ENCODE measurements at places on chromosomes 5 and 9.

DNA sequence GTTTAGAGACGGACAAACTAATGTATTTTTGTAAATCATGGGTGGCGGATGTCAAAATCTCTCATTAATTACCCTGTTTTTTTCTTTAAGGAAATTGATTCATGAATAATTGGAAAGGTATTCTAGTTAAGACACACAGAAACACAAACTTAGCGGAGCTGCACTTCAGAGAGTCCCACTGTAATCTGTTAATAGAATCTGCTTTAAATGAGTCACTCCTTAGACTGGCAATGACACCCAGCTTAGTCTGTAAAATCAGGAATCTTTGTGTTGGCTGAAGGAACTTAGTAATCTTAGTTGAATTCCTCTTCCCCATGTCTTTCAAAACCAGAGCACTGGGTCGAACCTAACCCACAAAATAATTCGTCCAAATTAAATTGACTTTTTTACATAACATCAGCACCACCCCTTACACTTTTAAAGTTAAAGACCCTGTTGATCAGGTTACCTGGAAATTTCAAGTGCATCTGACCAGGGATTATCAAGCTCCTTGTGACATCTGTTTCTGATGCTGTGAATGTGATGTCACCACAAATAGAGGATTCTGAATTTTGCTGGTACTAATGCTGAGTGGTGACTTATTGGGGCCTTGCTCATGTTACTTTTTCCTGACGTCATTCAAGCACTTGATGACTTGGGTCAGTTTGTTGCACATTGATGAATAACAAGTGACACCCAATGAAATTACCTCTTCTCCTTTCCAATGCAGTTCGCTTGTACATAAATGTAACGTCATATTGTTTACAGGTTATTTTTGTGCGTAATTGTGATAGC is 313.6 kb downstream of the KCTD16 start:
- DNase-seq: no peak

- no peak for DNase-seq
Measured at GRCh38 chr9:91896513-91897121, 53.4 kb downstream of the ROR2 start.

DNA sequence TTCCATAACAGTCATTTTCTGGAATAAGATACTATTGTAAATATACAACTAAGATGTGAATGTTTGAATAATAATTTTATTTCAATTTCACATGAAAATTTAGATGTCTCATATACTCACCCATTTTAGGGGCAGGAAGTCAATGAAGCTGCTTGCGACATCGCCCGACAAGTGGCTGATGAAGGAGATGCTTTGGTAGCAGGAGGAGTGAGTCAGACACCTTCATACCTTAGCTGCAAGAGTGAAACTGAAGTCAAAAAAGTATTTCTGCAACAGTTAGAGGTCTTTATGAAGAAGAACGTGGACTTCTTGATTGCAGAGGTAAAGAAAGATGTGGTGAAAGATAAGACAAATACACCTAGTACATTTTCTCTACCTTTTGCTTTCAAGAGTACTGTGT is 8.6 kb downstream of the BHMT start:
- DNase-seq: no peak

- no peak for DNase-seq
Measured at GRCh38 chr9:135879237-135879601, 28.1 kb downstream of the CAMSAP1 start.

DNA sequence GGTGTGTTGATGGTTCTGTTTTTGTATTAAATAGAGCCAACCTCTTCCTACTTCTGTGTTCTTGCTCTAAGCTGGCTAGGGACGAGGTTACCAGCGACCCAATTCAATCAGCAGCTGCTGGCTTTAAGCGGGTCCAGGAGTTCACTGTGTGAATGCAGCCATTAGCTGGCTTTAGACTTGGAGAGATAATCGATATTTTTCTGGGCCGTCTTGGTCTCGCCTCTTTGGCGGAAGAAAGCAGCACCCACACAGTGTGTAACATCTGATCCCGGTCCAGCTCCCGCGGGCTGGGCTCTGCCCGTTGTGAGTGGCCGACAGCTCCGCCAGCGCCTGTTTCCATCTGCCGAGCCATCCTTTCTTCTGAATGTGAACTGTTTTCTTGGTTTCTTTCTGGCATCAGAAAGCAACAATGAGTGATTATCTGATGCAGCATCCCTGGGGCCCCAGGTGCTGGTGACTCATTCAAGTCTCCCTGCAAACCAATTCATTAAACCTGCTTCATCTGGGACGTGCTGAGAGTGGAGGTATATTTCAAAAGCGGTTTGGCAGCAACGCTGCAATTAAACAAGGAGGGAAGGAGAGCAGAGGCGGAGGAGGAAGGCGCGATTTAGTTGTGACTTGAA is 90.8 kb upstream of the IRX4 start:
- DNase-seq: no peak

- no peak for DNase-seq
Measured at GRCh38 chr9:573691-574410, 267.6 kb upstream of the DMRT1 start.

DNA sequence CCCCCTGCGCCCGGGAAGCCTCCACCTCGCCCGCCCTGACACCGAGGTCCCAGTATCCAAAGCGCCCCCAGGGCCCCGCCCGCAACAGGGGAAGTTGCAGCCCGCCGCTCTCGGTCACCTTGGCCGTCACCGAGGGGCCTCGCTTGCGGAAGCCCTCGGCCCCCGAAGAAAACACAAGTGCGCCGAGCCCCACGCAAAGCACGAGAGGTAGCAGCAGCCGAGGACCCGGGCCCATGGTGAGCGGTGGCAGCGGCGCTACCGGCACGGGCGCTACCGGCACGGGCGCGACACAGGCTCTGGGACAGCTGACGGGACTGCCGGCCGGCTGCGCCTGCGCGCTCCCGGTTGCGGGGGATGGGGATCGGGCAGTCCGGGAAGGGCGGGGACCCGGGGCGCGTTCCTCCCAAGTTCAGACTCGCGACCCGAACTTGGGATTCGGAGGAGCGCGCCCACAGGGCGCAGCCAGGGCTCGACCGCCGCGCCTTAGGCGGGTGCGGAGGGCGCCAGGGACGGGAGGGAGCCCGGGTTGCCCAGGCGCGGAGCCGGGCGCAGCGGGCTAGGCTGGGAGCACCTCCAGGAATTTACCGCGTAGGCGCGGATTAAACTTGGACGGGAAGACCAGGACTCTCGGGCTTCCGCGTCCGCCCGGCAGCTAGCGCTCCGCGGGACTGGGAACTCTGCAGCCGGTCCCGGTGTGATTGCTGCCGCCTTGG is at the start of gene PPIC:
Gene PPIC (minus strand): TSS at position 335 of the 713 bp plus-strand sequence. CDS start 100 bp downstream, at position 235.
- DNase-seq: no peak

GRCh38 chr5:73388306-73388684 is 60.3 kb downstream of the FOXD1 start:
- DNase-seq: no peak

GRCh38 chr5:135615171-135615570 is 36.4 kb upstream of the CXCL14 start:
- no peak for DNase-seq

- DNase-seq: no peak
Measured at GRCh38 chr5:141597814-141598213, 21.0 kb downstream of the DIAPH1 start.

DNA sequence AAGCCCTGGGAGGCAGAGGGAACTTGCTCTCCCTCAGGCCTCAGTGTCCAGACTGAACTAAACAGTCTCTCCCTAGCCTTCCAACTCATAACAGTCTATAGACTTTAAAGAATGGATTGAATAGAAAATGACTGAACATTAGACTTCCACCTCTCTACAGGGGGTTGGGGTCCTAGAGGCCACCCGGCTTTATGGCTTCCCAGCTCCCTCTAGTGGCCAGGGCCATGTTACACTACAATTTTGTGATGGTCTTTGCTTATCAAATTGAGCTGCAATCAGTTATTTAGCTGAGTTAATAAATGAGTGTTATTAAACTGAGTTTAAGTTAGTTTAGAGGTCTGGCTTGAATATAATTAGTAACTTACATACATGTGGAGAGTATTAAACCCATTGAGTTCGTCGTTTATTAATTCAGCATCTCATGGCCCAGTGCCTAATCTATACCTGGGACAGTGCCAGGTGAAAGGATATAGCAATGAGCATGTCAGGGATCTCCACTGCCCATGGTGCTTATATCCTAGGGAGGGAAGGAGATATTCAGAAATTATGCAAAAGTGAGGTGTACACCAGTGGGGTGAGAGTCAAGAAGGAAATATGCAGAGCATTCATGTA is 105.2 kb downstream of the SH3TC2 start:
- peak; percentile 52 for DNase-seq

- peak; percentile 88 for DNase-seq
Measured at GRCh38 chr5:177500685-177501522, 3.5 kb upstream of the PDLIM7 start.

DNA sequence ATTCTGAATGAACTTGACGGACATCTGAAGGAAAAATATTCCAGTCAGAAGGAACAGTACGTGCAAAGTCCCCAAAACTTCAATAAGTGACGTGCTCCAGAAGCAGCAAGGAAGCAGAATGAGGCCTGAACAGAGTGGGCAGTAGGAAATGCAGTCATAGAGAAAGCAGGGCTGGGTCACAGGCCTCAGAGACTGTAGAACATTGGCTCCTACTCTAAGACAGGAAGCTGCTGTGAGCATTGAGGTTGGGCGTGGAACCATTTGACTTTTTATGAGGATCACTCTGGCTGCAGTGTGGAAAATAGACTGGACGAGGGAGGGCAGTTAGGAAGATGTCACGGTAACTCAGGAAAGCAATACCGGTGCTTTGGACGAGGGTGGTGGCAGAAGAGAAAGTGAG is 64.0 kb downstream of the DOCK8 start:
- DNase-seq: peak; percentile 24

- DNase-seq: no peak
Measured at GRCh38 chr5:43609752-43610151, 6.8 kb downstream of the NNT start.

DNA sequence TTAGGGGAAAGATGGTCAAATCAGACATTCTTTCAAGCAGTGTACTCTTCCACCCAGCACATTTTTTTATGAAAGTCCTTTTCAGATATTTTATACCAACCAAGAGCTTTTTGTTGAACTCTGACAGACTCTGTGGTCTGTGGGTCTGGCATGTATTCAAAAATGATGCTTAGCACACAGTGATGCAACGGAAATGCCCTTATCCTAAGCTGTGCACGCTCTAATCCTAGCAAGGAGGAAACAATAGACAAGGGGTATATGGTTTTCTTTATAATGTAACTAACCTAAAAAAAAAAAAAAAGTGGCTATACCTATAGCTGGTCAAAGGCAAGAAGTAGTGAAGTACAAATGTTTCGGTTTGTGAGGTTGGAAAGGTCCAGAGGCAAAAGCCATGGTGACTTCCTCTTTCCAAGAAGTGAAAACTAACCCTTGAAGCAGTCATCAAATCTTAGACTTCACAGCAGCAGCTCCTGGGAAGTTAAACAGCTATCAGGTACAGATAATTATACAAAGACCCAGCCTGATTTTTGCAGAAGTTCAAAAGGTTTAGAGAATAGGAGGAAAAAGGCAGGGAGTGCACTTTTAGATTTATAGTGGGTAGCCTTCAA is 82.5 kb downstream of the SEMA6A start:
- no peak for DNase-seq

GRCh38 chr5:98735806-98736507 is 37.5 kb upstream of the RGMB start:
- DNase-seq: no peak

DNA sequence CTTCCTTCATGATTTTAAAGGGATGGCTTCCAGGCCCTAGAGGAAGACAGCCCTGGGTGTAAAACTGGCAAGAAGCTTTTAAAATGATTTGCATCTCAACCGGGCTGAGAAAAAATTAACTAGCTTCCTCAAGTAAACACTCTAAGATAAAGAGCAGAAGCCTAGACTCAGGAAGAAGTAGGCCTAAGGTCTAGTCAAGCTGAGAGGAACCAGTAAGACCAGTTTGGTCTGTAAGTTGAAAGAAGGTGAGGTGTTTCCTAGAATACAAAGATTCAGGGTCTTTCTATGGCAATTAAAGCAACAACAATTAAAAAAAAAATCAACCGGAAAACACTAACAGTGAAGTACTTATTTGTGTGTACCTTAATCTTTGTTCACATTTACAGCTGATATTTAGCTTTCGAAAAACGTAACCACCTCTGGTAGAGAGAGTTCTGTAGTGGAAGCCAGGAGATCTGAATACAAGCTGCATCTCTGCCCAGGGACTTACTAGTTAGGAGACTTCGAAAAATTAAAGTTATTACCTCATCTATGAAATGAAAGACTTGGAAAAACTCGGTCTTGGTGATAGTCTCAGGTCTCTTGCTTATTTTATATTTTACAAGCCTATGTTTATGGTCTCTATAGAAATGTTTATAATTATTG is 75.7 kb downstream of the TUSC1 start:
- no peak for DNase-seq

GRCh38 chr5:141095263-141095641 is 837 bp downstream of the PCDHB2 start:
- DNase-seq: no peak

- peak; percentile 10 for DNase-seq
Measured at GRCh38 chr5:115098041-115098702, 71.5 kb downstream of the TRIM36 start.

DNA sequence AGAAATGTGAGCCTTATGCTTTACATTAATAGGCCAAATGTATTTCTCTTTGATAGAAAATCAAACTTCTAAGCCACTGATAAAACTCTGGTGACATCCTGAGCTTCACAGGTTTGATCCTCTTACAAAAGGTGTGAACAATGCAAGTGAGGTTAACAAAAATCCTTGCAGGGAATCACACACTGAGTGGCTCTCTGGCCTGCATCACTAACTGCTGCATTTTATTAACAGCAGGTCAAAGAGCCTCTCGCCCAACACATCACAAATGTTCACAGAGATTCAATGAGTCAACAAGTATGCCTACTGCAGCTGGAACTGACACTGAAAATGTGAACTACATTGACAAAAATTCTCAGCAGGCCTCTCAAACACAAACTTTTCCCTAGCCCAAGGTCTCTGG is 122.3 kb downstream of the SEMA5A start:
- DNase-seq: no peak

GRCh38 chr5:73858776-73859175 is 232.8 kb downstream of the ARHGEF28 start:
- DNase-seq: no peak

DNA sequence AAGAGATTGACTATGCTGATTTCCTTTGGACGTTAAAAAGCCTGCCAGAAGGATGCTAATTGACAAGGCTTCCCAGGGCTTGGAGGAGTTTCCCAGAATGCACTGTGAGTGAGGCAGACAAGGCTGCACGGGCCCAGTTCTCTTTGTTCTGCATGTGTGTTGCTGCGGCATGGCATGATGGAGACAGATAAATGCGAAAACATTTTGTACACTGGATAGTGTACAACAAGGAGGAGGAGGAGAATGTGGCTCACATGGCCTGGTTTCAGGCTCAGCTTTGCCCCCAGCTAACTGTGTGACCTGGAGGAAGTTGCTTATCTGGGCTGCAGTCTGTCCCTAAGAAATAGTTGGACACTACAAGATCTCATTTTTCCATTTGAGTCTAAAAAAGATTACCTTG is 135.5 kb upstream of the CPEB4 start:
- no peak for DNase-seq

GRCh38 chr9:26261503-26262330 is 583.5 kb upstream of the TUSC1 start:
- DNase-seq: no peak

GRCh38 chr5:65727491-65728156 is 5.6 kb downstream of the NLN start:
- DNase-seq: no peak

All from activated gamma-delta T cell treated with Interleukin-2 at 50 U/mL for 16 hours (primary cell).